A549 treated with AZD2906 at 1 μM for 4 hours (cell line): ENCODE measurements at places on chromosomes 11 and 22. TPM values are rescaled to one million over a fixed set of nuclear protein-coding genes. Genes with fewer than 3 reads are reported as not detected.

FZD4 gene
- total RNA-seq = 1.1 to 1.5 TPM (median 1.3 TPM) in 5 replicates

SESN3 gene
- 0.07 to 0.12 TPM (median 0.11 TPM) in 5 replicates for total RNA-seq

TCN2 gene
- 4.7 to 5.5 TPM (median 5.1 TPM) in 5 replicates for total RNA-seq

UBASH3B gene
- 31.4 to 40.2 TPM (median 37.8 TPM) in 5 replicates for total RNA-seq

PLAAT4 gene
- total RNA-seq = 1.3 to 3.3 TPM (median 1.9 TPM) in 5 replicates

SLC37A2 gene
- total RNA-seq = 0.04 to 0.16 TPM (median 0.11 TPM) in 5 replicates

CRYBB3 gene
- 0.09 to 0.18 TPM in 2 of 5 replicates, not detected in the others for total RNA-seq

TRPT1 gene
- total RNA-seq = 15.6 to 26.8 TPM (median 25.0 TPM) in 5 replicates

KCNQ1 gene
- 0.66 to 1.1 TPM (median 0.71 TPM) in 5 replicates for total RNA-seq

MMP7 gene
- 20.6 to 32.5 TPM (median 23.4 TPM) in 5 replicates for total RNA-seq

MUC5AC gene
- total RNA-seq = 0.95 to 1.9 TPM (median 1.6 TPM) in 5 replicates

ENTHD1 gene
- not detected in 5 replicates for total RNA-seq

KRTAP5-1 gene
- total RNA-seq = not detected in 5 replicates

DBX1 gene
- not detected in 5 replicates for total RNA-seq

FREY1 gene
- 0.29 to 0.53 TPM (median 0.34 TPM) in 5 replicates for total RNA-seq

CBLIF gene
- not detected in 5 replicates for total RNA-seq

FHIP1B gene
- 11.6 to 19.5 TPM (median 16.9 TPM) in 5 replicates for total RNA-seq

ART5 gene
- 0.18 to 0.60 TPM (median 0.27 TPM) in 5 replicates for total RNA-seq

PLAAT5 gene
- 0.02 to 0.03 TPM in 2 of 5 replicates, not detected in the others for total RNA-seq

POU2AF1 gene
- 0.17 TPM in 1 of 5 replicates, not detected in the others for total RNA-seq

TRIM49 gene
- total RNA-seq = 0.03 to 0.15 TPM (median 0.08 TPM) in 4 of 5 replicates, not detected in the other

MAPK12 gene
- total RNA-seq = 18.5 to 29.4 TPM (median 25.3 TPM) in 5 replicates

MS4A4A gene
- total RNA-seq = not detected in 5 replicates

NPTXR gene
- 7.9 to 10.1 TPM (median 8.9 TPM) in 5 replicates for total RNA-seq

APBB1 gene
- total RNA-seq = 17.8 to 20.8 TPM (median 19.5 TPM) in 5 replicates
